ENCODE measurements at places on chromosomes 4 and X.

DNA sequence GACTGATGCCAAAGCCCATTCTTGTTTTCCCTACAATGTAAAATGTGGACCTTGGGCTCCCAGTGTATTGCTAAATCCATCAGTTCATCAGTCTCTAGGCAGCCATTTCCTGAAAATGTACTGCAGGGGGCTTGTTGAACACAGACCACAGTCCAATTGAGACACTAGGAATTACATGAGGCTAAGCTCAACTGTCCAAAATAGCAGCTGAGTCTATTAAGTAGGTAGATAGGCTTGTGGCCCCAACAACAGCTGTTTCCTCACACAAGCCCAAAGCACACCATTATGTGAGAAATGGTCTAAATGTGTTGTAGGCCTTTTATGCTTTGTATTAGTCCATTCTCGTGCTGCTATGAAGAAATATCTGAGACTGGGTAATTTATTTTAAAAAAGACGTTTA, 60.0 kb upstream of the PAK3 start:
- no peak for DNase-seq

DNA sequence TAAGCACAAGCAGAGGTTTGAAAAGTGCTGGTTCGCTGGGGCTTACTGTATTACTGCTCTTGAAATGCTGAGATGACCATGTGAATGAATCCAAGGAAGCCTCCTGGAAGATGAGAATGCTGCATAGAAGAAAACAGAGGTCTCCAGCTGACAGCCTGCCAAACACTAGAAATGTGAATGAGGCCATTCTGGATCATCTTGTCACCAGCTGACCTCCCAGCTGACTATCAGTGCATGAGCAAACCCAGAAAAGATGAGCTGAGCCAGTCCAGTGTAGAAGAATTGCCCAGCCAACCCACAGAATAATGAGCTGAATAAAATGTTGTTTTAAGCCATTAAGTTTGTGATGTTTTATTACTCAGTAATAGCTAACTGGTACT, 49.1 kb upstream of the DYNLT3 start:
- DNase-seq: no peak

DNA sequence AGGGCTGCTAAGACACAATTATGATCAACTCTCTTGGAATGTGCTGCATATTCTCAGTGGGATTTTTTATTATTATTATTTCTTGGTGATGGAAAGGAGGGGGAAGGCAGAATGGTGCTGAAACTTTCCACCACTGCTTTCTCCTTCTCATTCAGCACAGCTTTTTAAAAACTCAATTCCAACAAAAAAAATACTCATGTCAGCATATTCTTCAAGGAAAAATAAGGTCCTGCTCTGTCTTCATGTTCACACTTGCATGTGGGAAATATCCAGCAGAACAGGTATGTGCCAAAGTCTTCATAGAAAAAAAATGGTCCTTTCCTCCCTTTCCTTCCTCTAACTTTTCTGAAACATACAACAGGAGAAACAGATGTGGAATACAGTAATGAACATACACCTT, 144.0 kb upstream of the ADAMTS3 start:
- no peak for DNase-seq

GRCh38 chr4:104210420-104210819, 284.3 kb downstream of the CXXC4 start:
- no peak for DNase-seq

DNA sequence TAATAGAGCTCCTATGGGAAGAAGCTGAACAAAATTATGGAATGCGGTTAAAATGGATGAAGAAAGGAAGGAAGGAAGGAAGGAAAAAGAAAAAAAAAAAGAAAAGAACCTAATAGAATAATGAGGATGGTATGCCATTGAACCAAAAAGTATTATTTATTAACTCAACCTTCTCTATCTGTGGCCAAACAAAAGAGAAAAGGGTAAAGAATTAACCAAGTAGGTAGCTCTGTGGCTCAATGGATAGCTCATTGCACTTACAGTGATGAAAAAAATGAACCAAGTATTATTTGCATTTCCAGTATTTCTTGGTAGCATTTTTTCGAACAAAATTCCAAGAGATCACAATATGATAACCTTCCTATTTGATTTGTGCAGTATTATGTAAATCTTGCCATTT, 56.9 kb upstream of the SLC39A8 start:
- no peak for DNase-seq
